Tibial nerve (tissue), 4 donors: ENCODE measurements at places on chromosomes 2 and 18.

- DNase-seq = no peak
Observed at GRCh38 chr18:3654442-3655253, 204.7 kb downstream of the TGIF1 start.

- DNase-seq = no peak
Observed at GRCh38 chr2:217386041-217386440, 526.2 kb upstream of the TNP1 start.

GRCh38 chr18:70431203-70431624 is 142.4 kb downstream of the SOCS6 start:
- no peak for DNase-seq

- DNase-seq = no peak
Observed at GRCh38 chr2:180196419-180196977, 189.4 kb upstream of the CWC22 start.

- no peak for DNase-seq
Observed at GRCh38 chr2:237455764-237456163, 31.3 kb upstream of the MLPH start.

DNA sequence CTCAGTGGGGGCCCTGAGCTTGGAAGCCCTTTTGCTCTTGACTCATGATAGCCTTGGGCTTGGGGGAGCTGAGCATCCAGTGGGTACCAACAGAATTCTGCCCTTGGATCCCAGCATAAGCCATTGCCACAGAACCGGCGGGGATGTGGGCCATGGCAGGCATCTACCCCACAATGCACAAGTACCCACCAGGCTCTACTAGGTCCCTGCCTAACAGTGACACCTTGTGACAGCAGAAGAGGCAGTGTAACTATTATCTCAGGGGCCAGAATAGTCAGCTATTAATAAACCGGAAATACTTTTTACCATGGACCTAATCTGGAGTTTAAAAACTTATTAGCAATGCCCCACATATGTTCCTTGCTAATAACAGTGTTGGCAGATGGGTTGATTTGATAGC is 397.2 kb downstream of the TMEM182 start:
- DNase-seq = no peak

DNA sequence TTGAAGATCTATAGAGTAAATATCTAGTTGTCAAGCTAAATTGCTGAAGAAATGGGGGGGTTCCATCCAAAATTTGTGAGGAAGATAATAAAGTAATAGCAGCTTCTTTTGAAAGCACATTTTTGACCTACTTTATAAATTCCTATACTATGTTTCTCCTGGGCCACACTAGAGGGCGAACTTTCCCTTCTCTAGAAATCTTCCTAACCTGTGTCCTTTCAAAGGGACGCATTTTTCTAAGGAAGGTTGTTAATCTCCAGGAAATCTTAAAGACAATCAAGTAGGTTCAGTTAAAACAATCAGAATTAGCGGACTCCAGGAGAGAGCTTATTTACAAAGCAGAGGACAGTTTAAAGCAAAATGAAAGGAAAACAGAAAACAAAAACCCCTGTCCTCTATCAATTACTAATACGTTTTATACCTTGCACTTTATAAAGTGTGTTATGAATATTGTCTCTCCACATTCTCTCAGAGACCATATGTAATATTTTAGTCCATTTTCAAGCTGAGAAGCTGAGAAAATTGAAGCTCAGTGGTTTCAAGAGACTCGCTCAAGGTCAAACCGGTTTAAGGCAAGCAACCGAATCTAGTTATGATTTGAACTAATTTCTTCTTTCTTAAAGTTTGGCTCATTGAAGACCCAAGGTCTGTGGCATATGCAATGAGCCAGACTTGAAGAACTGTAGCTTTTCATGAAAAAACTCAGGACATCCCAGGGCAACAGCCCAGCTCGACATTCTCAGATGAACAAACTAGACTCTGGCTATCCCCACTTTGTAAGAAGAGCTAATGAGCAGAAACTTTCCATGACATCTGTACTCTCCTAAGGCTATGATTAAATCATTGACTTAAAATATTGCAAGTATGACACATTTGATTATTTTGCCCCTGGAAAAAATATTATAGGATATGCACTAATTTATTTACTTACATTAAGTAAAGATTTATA is 273.6 kb downstream of the PAX3 start:
- no peak for DNase-seq

- no peak for DNase-seq
Observed at GRCh38 chr2:144407262-144407661, 112.7 kb downstream of the ZEB2 start.

DNA sequence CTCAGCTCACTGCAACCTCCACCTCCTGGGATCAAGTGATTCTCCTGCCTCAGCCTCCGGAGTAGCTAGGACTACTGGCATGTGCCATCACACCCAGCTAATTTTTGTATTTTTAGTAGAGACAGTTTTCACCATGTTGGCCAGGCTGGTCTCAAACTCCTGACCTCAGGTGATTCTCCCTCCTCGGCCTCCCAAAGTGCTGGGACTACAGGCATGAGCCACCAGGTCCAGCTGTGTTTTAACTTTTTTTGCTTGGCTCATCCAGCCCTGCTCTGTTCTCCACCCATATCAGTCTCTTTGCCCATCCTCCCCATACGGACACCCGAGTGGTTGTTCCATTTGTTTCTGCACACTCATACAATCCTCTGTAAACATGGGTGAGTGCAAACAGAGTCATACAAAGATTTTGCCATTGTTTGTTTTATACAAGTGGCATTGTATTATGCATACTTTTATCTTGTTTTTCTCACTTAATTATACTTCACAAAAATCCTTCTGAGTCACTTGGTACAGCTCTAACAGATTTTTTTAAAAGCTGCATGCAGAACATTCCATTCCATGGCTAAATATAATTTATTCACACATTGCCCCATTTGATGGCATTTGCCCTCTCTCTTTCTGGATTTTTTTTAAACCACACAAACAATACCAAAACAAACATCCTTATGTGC is 5.3 kb downstream of the APOB start:
- DNase-seq = no peak

DNA sequence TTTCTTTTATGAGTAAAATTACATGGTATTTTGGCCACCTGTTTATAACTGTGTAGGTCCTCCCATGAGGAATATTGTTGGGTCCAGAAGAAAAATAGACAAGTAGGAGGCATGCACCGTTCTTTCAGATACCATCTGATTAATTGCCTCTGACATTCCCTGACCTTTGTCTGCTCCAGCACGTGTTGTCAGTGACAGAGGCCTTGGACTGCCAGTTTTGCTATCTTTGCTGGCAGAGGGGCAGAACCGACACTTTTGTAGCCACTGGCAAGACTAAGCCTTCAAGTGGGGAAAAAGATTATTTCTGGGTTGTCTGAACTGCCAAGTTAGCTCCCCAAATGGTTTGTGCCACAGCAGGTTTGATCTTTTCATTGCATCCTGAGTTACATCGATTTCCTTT is 276.9 kb downstream of the CAMKMT start:
- DNase-seq = no peak

- DNase-seq = no peak
Observed at GRCh38 chr2:83459456-83459855, 999.6 kb downstream of the SUCLG1 start.

DNA sequence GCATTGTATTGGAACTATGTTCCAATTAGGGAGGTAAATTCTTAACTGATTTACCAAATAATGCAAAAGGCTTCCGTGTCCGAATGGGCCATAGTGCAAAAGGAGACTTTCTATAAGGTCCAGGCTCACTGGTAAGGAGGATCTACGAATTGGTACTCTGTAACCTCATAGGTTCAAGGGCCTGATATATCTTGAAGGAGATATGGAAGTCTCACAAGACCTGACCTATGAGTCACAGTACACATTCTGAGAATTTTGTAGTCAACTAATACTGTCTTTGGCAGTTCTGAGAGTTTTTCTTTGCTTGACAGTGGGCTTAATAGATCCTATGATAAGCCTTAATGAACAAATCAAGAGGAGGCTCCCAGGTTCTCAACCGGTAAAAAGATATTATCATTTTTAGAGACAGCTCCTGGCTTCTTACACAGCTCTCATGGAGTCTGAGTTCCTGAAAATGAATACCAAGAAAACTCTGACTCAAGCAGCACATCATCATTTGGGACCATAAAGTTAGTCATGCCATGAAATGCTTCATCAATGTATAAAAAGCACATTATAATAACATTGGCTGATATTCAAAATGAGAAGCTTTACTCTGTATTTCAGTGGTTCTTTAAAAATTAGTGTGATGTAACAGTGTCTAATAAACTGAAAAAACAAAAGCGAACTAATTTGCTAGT is 1275.2 kb upstream of the CRIM1 start:
- DNase-seq = no peak

GRCh38 chr18:4319738-4320677 is 135.1 kb downstream of the DLGAP1 start:
- DNase-seq = no peak

DNA sequence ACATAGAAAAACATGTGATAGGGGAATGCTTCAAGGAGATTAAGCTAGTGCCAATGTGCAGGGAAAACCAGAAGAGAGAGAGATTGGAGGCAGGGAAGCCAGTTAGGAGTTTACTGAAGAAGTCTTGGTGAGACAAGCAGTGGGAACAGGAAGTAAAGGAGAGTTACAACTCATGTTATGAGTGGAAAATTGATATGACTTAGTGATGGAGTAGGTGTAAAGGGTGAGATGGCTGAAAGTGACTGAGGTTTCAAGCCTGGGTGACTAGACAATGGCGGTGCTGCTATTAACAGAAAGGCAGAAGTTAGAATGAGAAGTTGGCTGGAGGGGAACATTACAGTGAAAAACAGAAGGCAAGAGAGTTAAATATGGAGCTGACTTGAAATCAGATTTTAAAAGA is 16.5 kb downstream of the DOK1 start:
- DNase-seq = no peak

DNA sequence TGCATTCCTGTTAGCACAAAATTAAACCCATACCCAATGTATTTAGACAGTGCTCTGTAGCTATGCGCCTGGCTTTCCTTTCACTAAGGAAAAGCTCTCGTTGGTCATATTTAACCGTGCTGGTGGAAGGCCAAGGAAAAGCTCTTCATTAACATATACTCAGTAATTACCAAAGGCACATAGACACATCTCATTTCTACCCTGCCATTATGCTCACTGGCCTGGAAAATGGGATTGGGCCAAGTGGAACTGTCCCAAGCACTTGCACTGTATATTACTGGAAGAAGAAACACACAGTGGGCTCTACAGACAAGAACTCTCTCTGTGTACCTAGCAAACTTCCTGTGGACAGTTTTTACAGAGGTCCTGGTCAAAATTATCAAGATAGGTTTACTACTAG is 274.4 kb downstream of the ERBB4 start:
- DNase-seq = no peak

GRCh38 chr2:115484486-115484885 is 1042.0 kb downstream of the DPP10 start:
- DNase-seq = no peak

DNA sequence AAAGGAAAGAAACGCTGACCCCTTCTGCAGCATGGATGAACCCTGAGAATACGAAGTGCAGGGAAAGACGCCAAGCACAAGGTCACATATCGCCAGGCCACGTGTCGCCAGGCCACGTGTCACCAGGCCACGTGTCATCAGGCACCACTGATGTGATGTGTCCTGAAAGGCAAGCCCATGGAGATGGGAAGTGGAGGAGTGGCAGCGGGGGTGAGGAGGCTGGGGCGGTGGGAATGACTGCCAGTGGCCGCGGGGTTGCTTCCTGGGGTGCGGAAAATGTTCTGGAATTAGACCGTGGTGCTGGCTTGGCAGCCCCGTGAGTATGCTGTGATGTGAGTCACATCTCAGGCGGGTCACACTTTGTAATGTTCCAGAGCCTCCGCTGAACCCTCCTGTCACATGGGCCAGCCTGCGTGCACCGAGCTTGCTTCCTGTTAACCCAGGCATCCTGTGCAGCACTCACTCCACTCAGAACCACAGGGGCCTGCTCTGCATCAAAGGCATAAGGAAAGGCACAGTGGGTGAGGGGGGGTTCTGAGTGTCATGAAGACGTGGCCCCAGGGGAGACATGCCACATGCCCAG is 39.0 kb downstream of the SLC66A2 start:
- DNase-seq = no peak

GRCh38 chr2:29195796-29196195 is 80.6 kb downstream of the CLIP4 start:
- DNase-seq = no peak

DNA sequence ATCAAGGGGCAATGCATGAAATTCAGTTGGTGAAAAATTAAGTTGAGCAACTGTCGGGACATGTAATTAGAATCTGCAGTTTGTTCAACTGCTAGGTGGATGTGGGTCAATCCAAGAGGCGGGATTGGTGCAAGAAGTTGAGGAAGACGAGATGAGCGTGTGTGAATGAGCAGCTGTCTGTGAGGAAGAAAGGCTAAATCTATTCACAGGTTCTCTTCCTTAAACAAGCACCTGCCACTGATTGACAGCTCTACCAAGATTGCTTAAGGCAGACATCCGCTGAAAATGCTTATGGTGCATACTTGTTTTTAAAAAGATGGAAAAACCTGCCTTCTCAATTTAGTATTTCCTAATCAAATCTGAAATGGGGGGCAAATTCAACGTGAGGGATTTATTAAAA is 323.4 kb upstream of the THUMPD2 start:
- no peak for DNase-seq

- no peak for DNase-seq
Observed at GRCh38 chr18:79555885-79556284, 123.7 kb upstream of the CTDP1 start.

DNA sequence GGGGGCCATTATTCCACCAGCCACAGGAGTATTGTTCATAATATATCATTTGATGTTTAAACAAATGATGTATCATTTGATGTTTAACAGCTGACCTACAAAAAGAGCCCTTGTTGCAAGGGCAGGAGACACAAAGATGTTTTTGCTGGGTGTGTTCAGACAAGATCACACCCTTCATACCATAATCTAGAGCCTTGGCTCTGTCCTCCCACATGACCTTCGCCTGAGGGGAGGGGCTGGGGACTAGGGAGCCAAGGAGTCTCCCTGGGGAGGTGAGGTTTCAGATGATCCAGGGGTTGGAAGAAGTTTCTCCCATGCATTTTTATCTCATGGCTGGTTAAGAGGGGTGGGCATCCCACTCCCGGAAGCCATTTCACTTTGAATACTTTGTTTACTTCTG is 33.5 kb downstream of the CDC42EP3 start:
- no peak for DNase-seq

DNA sequence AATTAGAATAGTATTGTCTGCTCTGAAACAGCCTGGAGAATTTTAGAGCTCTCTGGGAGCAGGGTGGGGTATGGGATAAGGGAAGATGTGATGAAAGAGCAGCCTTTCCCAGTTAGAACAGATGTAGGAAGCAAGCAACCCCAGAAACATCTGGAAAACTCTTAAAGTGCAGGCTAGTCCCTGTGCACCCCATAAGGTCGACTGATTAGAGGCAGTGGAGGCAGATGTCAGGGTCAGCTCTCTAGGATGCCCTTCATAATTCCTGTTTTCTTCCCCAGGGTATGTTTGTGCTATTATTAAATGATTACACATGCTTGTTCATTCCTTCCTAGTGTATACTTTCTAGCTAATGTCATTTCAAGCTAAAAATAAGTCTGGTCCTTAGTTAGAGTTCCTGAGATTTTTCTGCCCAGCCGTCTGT is 41.7 kb downstream of the PTPRM start:
- no peak for DNase-seq

DNA sequence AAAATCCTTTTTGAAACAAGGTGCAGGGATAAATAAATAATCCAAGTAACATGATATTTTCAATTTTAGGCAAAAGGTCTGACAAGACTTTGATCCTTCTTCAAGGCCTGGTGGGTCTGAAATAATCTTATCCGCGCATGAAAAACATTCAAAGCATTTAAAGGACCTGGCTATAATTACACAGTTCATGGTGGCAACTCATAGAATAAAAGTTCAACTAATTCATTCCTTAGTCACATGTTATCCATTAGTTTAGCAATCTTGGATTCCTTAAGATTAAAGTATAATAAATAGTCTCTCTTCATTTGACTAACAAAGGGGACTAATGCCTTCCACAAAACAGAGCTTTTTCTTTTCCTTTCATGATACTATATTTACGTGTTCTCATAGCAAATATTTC is 21.0 kb upstream of the SLC38A11 start:
- DNase-seq = no peak
